ENCODE measurements at places on chromosomes 13 and 19.

- no peak for DNase-seq
Measured at GRCh38 chr13:27001705-27002104, 169.9 kb downstream of the USP12 start.

DNA sequence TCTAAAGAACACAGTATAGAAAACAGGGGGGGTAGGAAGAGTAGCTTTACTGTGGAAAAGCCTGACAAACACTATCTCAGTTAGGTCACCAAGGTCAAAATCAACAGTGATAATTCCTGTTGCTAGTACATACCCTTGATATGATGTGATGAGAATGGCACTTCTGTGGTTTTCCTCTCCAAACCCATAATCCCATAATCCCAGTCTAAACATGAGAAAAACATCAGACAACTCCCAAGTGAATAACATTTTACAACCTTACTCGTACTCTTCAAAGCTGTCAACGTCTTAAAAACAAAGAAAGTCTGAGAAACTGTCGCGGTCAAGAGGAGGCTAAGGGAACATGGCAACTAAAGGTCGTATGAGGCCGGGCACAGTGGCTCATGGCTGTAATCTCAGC, 137.6 kb downstream of the FOXO1 start:
- no peak for DNase-seq

DNA sequence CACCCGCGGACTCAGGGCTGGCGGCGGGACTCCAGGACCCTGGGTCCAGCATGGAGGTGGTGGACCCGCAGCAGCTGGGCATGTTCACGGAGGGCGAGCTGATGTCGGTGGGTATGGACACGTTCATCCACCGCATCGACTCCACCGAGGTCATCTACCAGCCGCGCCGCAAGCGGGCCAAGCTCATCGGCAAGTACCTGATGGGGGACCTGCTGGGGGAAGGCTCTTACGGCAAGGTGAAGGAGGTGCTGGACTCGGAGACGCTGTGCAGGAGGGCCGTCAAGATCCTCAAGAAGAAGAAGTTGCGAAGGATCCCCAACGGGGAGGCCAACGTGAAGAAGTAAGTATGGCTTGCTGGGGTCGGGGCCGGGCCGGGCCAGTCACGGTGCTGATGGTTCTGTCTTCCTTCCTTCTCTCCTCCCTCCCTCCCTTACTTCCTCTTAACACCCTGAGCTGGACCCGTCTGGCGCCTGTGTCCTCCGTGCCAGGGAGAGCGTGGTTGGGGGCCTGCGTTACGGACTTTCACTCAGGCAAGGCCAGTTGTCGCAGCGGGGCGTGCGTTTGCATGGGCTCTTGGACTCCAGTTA, 1.4 kb downstream of the STK11 start:
- DNase-seq: peak; percentile 46

DNA sequence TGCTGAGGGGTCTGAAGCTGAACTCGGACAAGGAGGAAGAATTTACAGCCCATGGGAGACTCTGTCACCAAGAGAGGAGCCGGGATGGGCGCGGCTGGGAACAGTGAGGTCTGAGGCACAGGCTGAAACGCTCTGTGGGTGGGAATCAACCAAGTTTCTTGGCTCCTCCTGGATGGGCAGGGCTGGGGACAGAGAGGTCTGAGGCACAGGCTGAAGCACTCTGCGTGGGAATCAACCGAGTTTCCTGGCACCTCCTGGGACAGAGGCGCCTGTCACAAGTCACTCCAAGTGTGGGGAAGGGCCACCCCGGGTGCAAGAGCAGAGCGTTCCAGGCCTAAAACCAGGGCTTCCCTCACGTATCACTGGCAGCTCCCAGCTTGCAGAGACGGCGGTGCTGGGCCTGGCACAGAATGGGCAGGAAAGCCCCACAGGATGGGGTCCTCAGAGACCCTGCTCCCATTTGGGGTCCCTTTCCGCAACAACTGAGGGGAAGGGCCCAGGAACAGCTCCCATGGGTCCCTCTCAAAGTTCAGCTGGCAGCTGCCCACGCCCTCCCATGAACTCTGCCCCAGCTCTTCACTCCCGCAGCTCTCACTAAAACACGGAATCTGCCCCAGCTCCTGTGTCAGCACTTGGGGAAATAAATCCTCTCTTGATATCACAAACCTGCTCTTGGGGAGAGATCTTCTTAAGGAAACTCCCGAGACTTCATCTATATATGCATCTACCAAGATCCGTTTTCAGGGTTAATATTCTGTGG, 18.5 kb downstream of the AP3D1 start:
- DNase-seq: no peak

GRCh38 chr13:109126891-109127641, 497.7 kb downstream of the MYO16 start:
- no peak for DNase-seq

GRCh38 chr19:14167576-14168138, 31.3 kb upstream of the ASF1B start:
- DNase-seq: no peak

GRCh38 chr13:75764926-75765310, 128.8 kb downstream of the LMO7 start:
- no peak for DNase-seq

GRCh38 chr19:55447421-55448174, 4.5 kb upstream of the SHISA7 start:
- peak; percentile 46 for DNase-seq

GRCh38 chr19:17243830-17244617, 1.7 kb downstream of the NR2F6 start:
- DNase-seq: peak; percentile 70

GRCh38 chr13:98507282-98507797, 69.6 kb downstream of the STK24 start:
- DNase-seq: no peak

DNA sequence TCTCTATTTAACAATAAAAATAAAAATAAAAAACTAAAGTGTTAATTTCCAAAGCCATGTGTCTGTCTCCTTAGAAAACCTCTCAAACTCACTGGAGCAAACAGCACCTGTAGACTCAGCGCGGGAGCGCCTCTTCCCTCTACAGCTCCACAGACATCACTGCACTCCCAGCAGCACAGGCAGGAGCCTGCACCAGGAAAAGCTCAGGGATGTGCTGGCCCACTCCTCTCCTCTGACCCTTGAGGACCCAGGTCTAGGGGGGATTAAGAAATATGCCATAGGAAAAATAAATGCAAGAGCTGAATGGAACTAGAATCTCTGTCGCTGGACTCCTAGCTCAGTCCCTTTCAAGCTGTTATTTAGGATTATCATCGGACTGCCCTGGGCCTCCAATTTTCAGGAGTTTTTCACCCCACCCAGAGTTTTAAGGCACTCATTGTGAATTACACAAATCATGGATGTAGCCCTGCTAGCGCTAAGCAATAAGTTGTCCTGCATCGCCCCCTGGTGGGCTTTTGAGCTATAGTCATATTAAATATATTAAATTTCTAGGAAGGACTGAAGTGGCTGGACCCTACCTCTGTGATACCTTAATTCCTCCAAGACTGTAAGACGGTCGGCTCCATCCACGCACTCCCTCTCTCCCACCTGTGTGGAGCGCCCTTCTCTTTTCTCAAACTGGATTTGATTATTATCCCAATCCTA, 333.9 kb downstream of the UQCRFS1 start:
- DNase-seq: peak; percentile 82

GRCh38 chr13:113948034-113948742, 25.7 kb downstream of the C13orf46 start:
- no peak for DNase-seq

DNA sequence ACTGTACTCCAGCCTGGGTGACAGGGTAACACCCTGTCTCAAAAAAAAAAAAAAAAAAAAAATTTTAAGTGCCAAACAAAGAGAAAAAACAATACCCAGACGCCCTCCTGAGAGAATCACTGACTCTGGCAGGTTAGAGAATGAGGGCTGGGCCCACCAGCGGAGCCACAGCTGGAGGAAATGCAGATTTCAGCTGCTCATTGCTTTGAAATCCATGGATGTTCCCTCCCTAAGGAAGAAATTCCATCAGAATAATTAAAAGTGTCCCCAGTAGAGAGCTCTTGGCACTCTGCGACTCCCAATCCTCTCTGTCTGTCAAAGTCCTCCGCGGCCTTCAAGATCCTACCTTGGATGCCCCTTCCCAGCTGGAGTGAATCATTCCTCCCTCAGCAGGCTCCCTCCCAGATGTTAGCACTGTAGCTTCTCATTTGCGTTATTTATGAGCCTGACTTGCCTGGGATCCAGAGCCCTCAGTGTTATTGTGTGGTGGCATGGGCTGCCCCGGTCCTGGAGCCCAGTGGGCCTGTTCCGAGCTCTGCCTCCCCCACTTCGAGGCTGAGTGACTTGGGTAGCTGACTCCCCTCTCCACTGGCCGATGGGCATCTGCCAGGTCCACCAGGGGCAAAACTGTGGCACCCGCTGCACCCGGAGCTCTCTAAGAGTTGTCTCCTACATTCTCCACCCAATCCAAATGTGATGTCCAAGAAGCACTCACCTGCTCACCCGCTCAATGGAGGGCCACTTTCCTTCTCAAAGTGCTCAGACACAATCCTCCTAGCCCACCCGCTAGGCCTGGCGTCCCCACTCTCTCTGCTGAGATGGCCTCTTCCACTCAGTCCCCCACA, 47.0 kb downstream of the SERP2 start:
- no peak for DNase-seq

DNA sequence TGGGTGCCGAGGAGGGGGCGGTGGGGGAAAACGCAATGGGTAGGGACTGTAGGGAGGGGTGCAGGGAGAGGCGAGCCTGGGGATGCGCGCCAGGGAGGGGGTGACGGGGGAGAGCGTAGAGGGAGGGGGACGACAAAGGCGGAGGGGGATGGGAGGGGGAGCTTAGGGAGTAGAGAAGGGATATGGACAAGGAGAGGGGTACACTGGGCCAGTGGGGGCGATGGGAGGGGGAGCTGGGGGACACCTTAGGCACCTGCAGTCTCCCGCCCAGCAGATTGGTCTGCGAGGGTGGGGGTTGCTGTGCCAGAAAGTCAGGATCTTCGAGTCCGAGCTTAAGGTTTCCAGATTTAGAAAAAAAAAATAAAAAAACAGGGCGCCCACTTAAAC, 15.7 kb downstream of the CCDC124 start:
- DNase-seq: no peak

DNA sequence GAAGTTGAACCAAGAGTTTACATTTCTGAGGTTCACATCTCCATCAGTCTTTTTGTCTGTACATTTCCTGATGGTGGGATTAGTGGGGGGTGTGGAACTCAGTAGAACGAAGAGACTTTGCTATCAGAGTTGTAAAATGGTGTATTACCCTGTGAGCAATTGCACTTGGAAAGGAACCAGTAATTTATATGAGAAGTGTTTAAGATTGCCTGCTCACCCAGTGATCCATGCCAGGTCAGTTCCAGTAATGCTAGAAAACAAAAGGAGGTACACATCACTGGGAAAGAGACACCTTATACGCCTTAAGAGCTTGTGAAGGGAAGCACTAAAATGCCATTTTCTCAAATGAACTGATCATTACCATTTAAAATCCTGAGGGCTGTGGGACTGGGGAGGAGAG, 7.5 kb upstream of the DACH1 start:
- DNase-seq: no peak

GRCh38 chr19:11226716-11227166, 12.7 kb upstream of the ANGPTL8 start:
- no peak for DNase-seq

DNA sequence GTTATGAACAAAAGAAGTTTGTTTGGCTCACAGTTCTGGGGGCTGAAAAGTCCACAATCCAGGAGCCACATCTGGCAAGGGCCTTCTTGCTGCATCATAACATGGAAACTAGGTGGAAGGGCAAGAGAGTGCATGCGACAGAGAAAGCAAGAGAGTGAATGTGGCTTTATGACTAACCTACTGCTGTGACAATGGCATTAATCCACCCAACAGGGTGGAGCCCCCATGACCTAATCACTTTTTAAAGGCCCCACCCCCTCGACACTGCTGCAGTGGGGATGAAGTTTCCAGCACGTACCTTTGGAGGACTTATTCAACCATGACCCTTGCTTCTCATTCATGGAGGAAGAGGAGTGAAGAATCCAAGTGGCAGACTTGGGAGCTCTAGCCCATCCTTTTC, 30.0 kb upstream of the RFXAP start:
- no peak for DNase-seq

DNA sequence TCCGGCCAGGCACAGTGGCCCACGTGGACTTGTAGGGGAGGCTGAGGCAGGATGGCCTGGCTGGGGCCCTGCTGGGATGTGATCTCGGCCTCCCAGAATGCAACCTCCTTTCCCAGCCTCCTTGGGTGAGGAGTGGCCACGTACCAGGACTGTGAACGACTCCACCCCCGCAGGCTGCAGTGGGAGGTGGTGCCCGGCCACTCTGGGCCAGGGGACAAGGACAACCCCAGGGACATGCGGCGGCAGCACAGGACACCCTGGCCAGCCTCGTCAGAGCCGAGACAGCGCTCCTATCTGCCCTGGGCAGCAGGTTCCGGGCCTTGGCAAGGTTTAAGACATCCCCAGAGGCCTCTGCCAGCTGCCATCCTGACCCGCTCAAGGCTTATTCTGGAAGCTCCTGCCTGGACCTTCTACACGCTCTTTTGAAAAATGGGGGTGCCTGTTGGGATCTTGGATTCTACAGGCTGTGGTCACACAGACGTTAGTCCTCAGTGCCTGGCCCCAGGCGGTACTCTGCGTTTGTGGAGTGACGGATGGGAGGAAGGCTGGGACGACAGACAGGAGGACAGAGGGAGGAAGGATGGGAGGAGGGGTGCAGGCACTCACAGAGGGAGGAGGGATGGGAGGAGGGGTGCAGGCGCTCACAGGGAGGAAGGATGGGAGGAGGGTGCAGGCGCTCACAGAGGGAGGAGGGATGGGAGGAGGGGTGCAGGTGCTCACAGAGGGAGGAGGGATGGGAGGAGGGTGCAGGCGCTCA, 19.9 kb upstream of the CACTIN start:
- no peak for DNase-seq

GRCh38 chr19:16912780-16913179, 24.0 kb downstream of the F2RL3 start:
- no peak for DNase-seq

- DNase-seq: peak; percentile 81
Measured at GRCh38 chr13:61415058-61415721, 459 bp downstream of the PCDH20 start.

DNA sequence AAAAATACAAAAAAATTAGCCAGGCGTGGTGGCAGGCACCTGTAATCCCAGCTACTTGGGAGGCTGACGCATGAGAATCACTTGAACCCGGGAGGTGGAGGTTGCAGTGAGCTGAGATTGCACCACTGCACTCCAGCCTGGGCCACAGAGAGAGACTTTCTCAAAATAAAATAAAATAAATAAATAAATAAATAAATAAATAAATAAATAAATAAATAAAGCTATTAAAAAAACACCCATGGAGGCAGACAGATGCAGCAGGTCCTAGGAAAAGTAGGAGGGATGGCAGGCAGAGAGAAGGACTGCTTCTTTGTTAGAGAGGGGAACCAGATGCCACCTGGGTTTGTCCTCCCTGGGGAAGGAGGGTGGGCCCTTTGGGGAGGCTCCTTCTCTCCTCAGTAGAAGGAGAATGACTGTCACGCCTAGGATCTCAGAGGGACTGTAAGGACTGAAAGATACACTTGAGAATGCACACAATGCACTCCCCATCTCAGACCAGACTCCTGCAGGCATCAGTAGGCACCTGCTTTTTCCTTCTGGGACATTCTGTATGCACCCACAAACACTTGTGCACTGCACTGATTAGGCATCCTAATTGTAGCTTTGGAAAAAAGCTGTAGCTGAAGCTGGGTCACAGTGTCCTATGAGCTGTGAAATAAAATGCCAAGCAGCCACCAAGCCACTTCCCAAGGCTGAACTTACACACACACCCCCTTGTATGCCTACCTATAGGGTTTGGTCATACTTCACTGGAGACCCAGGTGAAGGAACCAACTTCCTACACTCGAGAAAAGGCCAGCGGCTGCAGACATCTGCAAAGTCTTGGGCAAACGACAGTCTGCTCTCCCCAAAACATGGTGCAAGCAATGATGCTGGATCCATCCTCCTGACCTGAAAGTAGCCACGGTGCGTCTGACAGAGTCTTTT, 18.9 kb upstream of the SLC35E1 start:
- no peak for DNase-seq

All from nephron progenitor cell (in vitro differentiated cells).